EL (cell line): ENCODE measurements at places on chromosomes 13 and 19.

DNA sequence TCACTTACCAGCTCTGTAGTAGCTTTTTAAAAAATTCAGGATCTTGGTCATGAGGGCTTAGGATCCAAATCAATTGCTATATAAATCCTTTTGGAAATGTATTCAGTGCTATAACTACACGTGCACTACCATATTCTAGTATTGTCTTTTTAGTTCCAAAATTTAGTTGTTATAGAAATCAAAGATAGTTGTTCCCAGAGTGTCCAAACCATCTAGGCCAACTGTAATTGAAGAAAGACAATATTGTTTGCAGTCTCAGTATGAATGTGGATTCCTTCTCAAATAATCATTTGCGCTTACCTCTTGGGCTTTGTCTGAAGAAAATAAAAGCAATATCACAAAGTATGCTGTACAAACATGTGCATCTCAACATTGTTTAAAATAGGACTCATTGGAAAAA, 184.1 kb upstream of the EDNRB start:
- no peak for DNase-seq

GRCh38 chr19:35727053-35727955, 9.5 kb downstream of the KMT2B start:
- DNase-seq = no peak

DNA sequence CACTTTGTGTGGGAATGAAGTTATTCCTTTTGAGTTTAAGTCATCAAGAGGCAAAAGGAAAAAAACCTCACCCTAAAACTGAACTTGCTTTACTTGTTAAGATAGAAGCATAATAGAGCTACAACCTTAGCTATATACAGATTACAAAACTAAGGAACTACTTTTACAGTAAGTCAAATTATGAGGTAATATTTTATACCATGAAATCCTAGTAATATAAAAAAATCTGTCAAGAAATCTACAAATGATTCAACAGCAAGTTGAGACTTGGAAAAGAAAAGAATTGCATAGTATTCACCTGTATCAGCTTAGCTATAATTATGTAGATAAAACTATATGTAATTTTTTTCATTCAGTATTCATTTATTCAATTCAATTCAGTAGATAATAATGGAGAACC, 335.3 kb downstream of the KLF5 start:
- DNase-seq = no peak

- DNase-seq = no peak
These were observed 3.0 kb upstream of the RINL start for GRCh38 chr19:38880882-38881609.

GRCh38 chr13:99425485-99426341, 75.6 kb upstream of the TM9SF2 start:
- DNase-seq = no peak

GRCh38 chr13:94140511-94140910, 339.0 kb downstream of the DCT start:
- DNase-seq = peak; percentile 1

DNA sequence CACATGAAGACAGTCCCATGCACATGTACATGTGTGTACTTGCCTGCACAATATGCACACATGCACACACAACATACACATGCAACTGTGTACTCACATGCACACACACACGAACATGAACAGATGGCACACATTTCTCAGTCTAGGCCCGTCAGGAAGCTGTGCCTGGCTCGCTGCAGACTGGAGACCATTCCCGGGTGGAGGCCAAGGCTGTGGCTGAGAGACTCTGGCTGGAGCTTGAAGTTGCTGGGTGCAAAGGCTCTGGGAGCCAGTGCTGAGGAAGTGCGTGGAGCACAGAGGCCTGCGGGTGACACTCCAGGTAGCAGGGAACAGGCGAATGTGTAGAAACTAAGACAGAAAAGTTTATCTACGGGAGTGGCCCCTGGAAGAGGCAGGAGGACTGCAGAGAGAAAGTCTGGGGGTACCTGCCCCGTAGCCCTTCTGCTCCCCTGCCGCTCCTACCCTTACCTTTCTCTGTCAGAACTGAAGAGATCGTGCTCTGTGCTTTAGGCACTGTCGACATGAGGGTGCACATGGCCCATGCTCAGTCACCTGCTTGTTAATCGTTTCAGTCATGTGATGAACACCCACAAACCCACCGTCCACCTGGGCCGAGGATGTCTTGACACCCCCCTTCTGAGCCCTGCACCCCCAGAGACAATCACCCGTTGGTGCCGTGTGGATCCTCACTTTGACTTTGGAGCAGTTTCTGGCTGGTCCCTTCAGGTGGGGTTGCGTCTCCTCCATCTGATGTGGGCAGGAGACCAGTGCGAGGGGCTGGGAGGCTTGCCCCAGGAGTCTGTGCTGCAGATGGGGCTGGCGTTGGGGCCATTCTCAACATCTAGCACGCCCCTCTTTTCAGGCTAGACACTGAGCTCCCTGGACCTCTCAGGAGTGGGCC, 69.4 kb downstream of the TEX29 start:
- no peak for DNase-seq

DNA sequence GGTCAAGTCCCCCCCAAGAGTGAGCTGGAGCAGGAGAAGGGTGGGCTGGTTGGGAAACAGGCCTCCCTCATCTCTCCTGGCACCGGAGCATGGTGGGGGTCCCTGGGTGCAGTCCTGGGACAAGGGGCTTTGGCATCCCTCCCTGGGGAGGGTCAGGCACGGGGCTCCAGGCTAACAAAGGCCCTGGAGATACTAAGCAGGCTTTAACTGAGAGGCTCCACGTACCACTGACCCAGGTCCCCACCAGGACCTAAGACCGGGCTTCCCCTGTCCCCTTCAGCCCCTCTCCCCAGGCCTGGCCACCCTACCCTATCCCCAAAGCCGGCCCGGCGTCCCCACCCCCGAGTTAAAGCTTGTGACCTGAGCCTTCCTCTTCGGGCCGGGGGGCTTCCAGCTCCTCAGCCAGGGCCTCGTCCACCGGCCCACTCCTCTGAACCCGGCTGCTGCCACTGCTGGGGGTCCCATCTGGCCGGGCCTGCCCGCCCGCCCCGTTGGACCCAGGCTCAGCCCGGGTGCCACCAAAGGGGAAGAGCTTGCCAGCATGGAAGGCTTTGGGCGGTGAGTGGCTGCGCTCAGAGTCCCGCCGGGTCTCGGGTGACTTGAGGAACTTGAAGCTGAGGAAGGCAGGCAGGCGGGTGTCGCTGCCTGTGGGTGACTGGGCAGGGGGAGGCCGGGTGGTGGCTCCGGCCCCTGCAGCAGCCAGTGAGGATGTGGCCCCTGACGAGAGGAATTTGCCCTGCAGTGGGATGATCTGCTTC, 10.1 kb downstream of the ANO8 start:
- no peak for DNase-seq

DNA sequence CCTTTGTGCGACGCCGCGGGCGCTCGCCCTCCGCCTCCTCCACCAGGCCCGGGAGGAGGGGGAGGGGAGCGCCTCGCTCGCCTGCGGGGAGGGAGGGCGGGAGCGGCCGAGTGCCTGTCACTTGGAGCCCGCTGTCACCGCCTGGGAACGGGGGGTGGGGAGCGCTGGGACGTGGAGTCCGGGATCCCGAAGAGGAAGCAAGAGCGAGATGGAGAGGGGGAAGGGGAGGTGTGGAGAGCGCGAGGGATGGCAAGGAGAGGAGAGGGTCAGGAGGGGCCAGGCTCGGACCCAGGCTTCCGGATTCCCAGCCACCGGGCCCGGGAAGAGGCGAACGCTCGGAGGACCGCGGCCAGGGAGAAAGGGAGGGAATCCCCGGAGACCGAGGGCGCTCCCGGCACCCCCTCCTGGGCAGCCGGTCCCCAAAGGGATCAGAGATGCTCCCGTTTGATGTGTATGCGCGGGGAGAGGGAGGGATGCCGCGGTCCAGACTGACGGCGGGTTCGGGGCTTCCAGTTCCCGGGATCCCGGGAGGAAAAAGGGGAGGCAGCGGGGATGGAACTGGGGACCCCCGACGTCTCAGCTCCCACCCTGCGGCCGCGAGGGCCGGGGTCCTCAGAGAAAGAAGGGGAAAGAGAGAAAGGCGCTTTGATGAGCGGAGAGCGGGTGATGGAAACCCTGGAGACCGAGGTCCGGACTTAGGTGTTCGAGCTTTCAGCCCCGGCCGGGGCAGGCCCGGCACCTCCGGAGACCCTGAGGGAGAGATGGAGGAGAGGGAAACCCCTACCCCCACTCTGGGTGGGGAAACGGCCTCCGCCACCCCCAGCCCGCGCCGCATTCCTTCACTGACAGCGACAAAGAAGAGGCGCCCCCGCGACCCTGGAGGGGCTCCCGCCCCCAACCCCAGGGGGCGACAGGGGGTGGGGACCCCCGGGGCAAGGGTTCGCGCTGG, 4.7 kb upstream of the DPF1 start:
- no peak for DNase-seq

- DNase-seq = peak; percentile 90
These were observed 476 bp downstream of the MBD3 start for GRCh38 chr19:1592024-1592754.

GRCh38 chr13:53126841-53127245, 98.2 kb downstream of the OLFM4 start:
- DNase-seq = peak; percentile 46
